ENCODE measurements at places on chromosomes 3 and 15. TPM values are rescaled to one million over a fixed set of nuclear protein-coding genes. Genes with fewer than 3 reads are reported as not detected.

PRR20G gene
- 2.8 TPM for total RNA-seq

SLC6A1 gene
- total RNA-seq = not detected

COL8A1 gene
- not detected for total RNA-seq

SYNPR gene
- not detected for total RNA-seq

FRMD5 gene
- 2.1 TPM for total RNA-seq

TNIK gene
- 2.0 TPM for total RNA-seq

ACP3 gene
- not detected for total RNA-seq

C3orf20 gene
- total RNA-seq = not detected

AP2M1 gene
- 301 TPM for total RNA-seq

ASB14 gene
- total RNA-seq = not detected

SKOR1 gene
- not detected for total RNA-seq

FSTL1 gene
- 62.0 TPM for total RNA-seq

Data from A549 treated with AZD2906 at 1 μM for 4 hours (cell line).